ENCODE measurements at places on chromosomes 4 and X.

- no peak for DNase-seq
Observed at GRCh38 chrX:154751203-154751668, 359 bp upstream of the GAB3 start.

- DNase-seq, result no peak
Observed at GRCh38 chrX:119622356-119623232, 16.4 kb upstream of the NKRF start.

DNA sequence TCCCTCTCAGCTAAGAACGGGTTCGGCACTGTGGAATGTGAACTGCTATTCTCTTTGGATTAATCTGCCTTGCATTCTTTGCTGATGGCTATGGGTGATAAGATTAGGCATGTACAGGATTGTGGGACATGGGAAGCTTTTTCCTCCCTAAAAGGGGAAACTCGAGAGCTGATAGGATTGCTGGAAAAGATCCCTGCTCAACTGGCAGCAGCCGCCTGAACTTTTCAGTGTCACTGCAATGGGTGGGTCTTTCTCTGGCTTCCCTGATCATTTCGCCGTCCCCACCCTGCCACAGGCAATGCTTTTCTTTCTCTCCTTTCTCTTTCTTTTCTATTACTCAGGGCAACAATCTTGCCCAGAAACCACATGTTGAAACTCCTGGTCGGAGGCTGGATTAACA is 20.5 kb downstream of the PAGE2 start:
- no peak for DNase-seq

- peak; percentile 67 for DNase-seq
Observed at GRCh38 chr4:89307446-89308160, at the start of gene GPRIN3. GPRIN3 (minus strand) TSS chr4:89307800; CDS start chr4:89250110, 57,690 bp downstream.

GRCh38 chrX:107360788-107361360 is 88.6 kb upstream of the FRMPD3 start:
- DNase-seq, result no peak

DNA sequence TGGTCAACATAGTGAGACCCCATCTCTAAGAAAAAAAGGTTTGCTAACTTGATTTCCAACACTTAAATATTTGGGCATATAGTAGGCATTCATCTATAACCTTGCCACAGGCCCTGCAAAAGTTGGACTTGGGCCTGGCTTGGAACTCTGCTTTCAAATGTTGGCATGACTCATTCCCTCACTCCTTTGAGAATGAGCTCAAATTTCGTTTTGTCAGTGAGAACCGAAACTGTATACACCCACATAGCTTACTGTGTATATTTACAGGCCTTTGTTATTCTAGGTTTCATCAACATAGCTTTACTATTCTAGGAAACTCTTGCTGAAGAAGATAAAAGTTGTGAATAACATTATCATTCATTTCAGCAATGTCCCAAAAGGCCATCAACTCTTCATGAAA is 88.7 kb upstream of the ELOVL6 start:
- peak; percentile 75 for DNase-seq

DNA sequence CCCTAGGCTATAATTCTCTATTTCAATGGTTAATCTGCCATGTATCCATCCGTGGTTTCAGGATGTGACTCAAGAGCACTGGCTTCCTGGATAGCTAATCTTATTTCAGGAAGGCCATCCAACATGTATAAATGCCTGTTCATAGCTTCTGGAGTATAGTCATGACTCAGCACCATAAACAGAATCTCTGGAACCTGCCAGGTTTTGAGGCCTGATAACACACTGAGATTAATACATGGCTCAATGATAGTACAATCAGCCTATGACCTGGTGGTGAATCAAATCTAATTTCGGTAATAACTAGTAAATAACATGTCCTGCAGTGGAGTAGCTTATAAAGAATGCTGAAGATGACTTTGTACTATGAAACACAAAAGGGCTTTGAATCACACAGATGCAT is 5.7 kb upstream of the IL13RA2 start:
- no peak for DNase-seq

DNA sequence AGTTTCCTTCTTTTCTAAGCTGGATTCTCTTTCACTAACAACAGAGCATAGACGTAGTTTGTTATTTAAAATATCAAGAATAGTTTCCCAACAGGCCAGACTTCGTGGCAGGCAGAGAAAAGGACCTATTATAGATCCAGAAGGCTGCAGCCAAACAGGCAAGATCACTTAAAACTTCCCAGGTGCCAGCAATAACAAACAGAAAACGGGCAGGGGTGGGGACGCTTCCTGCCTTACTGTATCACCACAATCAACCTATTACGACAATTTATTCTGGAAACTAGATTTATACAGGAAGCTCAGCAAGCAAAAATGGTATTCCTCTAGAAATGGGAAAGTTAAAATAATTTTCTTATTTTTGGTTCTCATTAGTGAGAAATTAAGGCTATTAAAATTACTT is 22.1 kb downstream of the RWDD4 start:
- no peak for DNase-seq
